ENCODE measurements at places on chromosomes 12 and 14.
A peak's percentile ranks its signal among the peaks of the same experiment; 100 is the strongest.

- no peak for DNase-seq
These were observed 6.3 kb upstream of the BTG1 start for GRCh38 chr12:92151916-92152315.

GRCh38 chr14:69612783-69613130, 1.4 kb downstream of the SUSD6 start:
- DNase-seq = peak; percentile 42

- no peak for DNase-seq
These were observed 227.4 kb downstream of the ALX1 start for GRCh38 chr12:85507456-85507855.

DNA sequence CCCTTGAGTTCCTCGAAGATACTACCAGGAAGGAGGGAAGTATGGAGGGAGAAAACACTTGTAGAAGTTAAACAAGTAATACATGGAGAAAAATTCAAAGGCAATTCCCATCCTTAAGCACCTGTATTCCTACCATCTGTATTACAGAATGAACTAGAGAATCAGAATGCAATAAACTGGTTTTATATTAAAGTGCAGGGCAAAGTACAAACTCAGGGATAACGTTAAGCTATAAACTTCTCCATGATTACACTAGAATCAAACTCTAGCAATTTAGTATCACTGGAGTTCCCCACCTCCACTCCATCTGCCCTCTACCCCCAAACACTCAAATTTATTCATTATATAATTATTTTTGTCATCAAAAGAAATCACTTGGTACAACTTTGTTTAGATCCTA, 13.1 kb downstream of the PAWR start:
- no peak for DNase-seq

DNA sequence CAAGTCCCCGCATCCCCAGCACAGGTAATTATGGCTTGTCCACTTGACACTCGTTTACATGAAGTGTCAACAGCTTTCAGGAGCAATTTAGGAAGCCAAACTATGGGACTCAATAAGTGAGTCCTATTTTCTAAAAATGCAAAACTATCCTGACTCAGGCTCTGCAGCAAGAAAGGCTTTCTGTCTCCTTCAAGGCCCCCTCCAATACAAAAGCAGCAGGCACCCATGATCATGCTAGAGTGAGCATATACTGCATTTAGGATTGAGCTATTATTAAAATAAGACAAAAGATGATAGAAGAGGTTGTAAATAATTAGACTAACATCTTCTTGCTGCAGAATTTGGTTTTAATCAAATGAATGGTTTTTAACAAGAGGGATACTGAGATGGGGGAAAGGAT, 3.2 kb downstream of the SIX6 start:
- no peak for DNase-seq

GRCh38 chr14:97120204-97120603, 323.0 kb downstream of the VRK1 start:
- no peak for DNase-seq

- peak; percentile 31 for DNase-seq
These were observed 202.2 kb downstream of the KTN1 start for GRCh38 chr14:55782166-55782565.

GRCh38 chr12:107512391-107512790, 173.2 kb upstream of the PWP1 start:
- peak; percentile 63 for DNase-seq

- DNase-seq = peak; percentile 77
These were observed 1.0 kb downstream of the PCNX1 start for GRCh38 chr14:70907996-70908934.

- no peak for DNase-seq
These were observed 640 bp upstream of the G2E3 start for GRCh38 chr14:30558362-30558674.

Measured in adipocyte (in vitro differentiated cells).